ENCODE measurements at places on chromosomes 7 and 10. TPM values are rescaled to one million over a fixed set of nuclear protein-coding genes. Genes with fewer than 3 reads are reported as not detected.

GRCh38 chr7:78576236-78576635 is 777.7 kb downstream of the PHTF2 start:
- no peak for DNase-seq

DNA sequence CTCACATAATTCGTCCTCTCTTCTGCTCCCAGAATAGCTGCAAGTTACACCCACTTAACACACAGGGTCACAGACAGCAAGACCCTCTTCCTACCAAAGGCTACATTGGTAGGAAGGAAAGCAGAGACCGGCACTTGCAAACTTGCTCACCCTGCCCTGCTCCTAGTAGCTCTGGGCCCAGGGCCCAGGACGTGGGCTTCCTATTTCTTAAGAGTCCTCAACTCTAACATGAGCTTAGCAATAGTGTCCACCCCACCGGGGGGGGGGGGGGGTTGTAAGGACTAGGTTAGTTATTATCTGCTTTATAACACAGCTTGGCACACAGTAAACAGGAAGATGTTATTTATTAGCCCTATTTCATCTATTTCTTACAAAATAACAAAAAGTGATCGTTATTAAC is 106.6 kb downstream of the GRB10 start:
- DNase-seq = no peak

DNA sequence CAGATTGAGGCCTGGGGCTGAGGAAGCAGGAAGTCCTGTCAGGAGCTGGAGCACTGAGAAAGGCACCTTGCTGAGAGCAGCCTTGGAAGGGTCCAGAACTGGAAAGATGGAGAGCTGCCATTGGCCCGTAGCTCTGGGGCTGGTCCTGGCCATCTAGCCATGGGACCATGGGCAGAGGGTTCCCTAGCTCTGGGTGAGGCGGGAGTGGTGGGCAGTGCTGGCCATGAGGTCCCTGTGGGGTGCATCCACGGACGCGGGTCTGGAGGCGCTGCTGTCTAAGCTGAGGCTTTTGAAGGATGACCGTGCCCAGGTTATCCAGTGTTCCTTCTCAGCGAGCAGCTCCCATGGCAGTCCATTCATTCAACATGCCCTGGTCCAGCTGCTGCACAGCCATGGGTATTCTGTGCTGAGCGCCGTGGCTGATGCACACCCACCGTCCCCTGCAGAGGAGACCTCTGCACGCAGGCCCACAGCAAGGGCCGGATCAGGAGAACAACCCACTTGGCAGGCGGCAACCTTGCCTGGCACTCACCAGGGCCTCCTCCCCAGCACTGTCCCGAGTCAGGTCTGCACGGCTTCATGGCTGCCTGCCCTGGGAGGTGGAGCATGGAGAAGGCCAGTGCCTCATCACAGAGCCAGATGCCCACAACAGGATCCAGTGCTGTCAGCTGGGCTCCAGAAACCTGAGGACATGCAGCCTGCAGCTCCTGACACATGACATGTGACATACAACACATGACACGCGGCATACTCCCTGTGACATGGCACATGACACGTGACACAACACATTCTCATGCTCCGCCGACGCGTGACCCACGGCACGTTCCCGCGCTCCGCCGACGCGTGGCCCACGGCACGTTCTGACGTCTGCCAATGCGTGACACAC is 121.9 kb downstream of the INPP5A start:
- no peak for DNase-seq

GRCh38 chr7:34066411-34066810 is 161.1 kb downstream of the BMPER start:
- DNase-seq = no peak

DNA sequence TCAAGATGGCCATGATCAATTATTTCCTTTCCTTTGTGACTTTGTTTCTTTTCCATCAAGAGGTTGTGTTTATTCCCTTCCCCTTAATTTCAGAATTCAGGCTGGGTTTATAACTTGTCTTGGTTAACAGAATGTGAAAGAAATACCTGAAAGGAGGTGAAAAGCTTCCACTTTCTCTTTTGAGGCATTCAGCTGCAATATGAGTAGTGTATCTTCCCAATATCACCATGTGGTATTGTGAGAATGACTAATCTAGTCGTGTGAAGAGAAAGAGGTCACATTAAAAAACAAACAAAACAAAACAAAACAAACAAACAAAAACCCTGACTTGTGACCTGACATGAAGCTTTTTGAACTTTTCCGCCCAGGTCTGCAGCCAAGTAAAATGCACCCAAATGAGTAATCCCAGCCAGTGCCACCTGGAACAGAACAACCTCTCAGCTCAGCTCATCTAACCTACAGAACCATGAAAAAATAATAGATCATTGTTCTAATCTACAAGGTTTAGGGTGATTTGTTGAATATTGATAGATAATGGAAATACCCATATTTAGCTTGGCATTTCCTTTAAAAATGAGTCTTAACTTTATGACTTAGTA is 70.8 kb upstream of the TEX47 start:
- DNase-seq = no peak

DNA sequence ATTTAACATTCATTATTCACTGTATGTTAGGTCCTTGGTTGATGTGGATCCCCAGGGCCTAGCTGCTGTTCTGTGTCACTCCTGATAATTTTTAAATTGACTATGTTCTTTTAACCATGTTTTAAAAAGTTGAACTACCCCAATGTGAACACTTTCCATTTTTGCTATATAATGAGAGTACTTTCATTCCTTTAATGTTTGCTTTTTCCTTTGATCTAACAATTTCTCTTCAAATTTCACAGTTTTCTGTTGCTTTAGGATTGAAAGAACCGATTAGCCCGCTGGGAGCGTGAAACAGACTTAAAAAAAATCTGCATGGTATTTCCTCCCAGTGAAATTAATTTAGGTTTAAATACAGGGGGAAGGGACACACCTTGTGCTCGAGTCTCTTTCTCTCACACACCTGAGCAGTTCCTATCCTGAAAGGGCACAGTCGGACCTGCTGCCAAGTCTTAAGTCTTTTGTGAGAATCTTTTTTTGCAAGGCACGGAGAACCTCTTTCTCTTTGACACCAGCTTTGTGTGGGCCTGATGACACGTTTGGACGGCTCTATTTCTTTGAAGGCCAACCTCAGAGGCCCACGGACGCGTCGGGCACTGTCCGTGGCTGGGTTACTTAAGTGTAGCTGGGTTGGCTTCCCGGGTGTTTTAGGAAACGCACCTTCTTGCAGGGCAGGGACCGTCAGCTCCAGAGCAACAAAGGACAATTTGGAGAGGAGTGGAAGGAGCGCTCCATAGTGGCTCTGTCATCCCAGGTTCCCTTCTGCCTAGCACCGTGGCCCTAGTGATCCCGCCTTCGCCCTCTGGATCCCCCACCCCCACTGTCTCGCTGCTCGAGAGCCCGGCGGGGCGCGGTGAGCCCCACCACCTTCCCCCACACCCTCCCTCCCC is 1.0 kb upstream of the CHN2 start:
- DNase-seq = no peak

- no peak for DNase-seq
These were observed 113.7 kb downstream of the BRAF start for GRCh38 chr7:140810830-140811556.

DNA sequence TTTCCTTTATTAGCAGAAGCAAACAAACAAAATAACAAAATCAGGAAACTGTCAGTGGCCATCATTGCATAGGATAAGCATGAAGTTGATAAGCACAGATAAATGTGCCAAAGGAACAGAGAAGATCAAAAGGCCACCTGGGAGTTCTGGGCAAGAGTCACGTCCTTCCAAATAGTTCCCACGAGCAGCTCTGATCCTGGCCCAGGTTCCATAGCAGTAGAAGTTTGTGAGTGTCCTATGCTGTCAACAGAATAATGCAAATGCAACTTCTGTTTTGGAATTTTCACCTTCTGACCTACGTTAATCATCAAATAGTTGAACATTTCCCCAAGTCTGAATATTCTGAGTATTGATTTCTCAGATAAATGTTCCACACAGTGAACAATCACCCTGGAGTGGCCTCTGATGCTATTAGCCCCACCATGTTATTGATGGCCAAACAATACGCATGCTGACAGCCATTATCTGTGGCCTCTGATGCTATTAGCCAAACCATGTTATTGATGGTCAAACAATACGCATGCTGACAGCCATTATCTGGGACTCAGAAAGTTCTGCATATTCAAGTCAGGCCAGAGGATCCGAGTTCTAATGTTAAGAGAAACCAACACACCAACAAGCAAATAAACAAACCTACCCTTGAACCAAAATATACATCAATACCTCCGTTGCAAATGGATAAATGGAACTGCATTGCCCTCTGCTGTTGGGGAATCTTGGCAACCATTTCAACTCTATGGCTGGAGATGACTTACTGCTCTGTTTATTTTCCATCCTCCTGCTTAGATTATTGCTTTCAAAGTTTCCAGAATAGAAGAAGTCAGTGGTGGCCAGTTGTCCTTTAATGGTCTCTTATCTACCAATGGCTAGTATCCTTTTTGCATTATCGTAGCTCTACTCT is 63.3 kb downstream of the MRC1 start:
- DNase-seq = no peak

GRCh38 chr7:149297034-149297755 is 35.2 kb downstream of the ZNF783 start:
- no peak for DNase-seq

DNA sequence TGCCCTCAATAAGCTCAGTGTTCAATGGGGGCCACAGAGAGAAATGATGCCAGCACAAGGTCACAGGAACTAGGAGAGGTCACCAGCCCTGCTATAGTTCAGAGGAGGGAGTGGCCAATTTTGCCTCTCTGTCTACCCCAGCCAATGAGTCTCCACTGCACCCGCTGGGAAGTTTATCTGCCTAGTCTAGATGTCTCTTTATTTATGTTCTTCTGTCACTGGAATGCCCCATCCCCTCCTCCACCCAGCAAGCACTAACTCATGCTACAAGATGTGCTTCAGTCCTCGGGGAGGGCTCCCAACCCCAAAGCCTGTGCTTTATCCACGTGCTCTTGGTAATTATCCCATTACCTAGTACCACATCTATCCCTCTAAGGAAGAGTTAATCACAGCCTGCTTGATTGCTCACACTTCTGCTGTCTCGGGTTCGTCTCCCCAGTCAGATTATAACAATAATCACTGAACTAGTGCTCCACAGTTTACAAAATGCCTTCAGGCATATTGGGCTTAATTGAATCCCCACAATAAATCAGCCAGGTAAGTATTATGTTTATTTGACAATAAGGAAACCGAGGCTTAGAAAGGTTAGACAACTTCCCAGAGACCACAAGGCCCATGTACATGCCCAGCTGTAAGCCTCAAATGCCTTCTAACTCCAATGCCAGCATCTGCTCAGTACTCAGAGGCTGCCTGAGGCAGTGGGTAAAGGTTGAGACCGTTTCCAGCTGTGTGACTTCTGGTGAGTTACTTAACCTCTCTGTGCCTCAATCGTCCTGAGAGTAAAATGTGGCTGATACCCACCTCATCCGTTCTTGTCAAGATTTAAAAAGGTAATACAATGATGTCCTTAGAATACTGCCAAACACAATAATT is 3.9 kb downstream of the HIP1 start:
- no peak for DNase-seq

DNA sequence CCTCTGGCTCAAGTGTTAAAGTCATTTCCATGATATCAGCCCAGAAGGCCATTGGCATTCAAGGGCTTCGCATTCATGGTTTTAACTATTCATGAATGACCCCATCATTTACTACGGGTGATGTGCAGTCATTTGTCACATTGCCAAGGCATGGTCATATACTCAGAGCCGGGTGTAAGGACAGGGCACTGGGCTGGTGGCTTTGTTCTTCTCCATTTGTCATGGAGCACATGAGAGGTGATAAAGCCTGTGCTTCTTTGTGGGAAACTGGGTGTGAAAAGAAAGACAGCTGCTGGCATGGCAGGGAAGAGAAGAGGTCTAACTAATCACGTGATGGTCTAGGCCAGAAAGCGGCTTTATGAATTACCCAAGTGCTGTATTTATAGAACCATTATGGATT is 132.2 kb upstream of the PLXNA4 start:
- no peak for DNase-seq

DNA sequence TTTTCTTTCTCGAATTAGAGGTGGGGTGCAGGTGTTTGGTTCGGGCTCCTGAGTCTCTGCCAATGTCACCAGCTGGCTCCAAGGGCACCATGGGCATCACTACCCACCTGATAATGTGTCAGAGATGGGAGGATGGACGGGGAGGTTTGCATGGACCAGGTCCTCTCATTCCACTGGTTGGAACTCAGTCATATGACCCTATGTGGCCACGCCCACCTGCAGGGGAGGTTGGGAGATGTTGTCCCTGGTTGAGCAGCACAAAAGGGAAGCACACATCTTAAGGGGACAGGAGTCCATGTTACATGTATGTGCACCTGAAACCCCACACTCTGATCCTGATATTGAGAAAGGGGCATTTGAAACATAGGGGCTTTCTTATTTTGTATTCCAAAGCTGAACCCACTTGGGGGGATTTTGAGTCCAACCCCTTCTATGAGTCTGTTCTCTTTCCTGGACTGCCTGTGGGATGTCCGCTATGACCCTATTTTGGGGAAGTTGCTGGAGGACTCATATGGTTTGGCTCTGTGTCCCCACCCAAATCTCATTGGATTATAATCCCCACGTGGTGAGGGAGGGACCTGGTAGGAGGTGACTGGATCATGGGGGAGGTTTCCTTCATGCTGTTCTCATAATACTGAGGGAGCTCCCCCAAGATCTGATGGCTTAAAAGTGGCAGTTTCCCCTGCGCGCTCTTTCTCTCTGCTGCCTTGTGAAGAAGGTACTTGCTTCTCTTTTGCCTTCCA is 66.9 kb upstream of the BAIAP2L1 start:
- no peak for DNase-seq

DNA sequence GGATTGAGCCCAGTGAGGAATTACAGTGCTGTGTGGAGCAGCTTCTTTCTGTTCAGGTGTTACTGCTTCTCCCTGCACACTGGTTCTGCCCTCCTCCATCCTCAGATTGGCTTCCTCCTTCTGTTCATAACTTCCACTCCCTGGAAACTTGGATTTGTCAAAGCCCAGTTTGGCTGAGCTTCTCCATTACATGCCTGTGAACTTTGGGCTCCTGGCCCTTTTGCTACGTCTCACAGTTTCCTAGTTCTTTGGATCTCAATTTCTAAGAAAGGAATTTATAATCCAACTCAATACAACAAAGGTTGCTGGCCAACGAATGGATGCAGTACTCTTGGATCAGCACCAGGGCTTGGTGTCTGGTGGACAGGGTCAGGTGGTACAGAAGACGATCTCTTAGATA is 318.1 kb downstream of the RPS24 start:
- no peak for DNase-seq

- DNase-seq = no peak
These were observed 2.8 kb upstream of the SMARCD3 start for GRCh38 chr7:151251328-151251688.

GRCh38 chr10:11162828-11163599 is 145.3 kb downstream of the CELF2 start:
- DNase-seq = no peak

GRCh38 chr7:151825721-151826120 is 51.2 kb downstream of the PRKAG2 start:
- DNase-seq = no peak

CADPS2 gene
- 9.7 TPM for total RNA-seq

GPRIN2 gene
- not detected for total RNA-seq

- no peak for DNase-seq
These were observed 34.7 kb upstream of the KMT2E start for GRCh38 chr7:104979167-104979841.

GIMAP8 gene
- 22.0 TPM for total RNA-seq
